ENCODE measurements at places on chromosomes 16 and 17.

- no peak for DNase-seq
These were observed 112.3 kb downstream of the ZNF423 start for GRCh38 chr16:49743658-49744057.

GRCh38 chr17:50048146-50048720 lies 7.7 kb upstream of the ITGA3 start:
- DNase-seq = no peak

DNA sequence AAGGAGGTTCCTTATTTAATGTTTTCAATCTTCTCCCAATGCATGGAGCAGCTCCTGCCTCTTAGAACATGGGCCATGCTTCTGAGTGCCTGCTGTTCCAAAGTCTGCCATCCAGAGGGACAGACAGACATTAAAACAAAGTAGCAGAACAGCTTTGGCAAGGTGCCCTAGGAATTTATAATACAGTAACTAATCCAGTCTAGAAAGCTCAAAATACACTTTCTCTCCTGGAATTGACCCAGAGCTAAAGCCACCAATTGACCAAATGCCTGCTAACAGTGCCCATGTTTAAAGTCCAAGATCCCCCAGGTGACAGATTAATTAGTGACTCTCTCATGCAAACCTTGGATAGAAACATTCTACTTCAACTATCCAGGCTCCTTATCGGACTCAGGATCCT lies 11.1 kb upstream of the CHRNE start:
- no peak for DNase-seq

DNA sequence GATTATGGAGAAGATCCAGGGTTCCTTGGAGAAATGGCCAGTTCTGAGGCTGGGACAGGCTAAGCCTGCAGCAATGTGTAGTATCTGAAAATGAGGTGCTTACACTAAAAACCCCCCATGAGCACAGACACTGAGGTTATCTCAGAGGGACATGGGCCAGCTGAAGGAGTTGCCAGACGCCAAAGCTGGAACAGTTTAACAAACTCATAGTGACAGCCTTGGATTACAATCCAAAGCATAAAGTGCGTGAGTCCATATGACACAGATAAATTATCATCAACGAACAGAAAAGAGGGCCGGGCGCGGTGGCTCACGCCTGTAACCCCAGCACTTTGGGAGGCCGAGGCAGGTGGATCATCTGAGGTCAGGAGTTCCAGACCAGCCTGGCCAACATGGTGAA lies 11.2 kb upstream of the CAPN15 start:
- DNase-seq = no peak
